Lung microvascular endothelial cell (primary cell): ENCODE measurements at places on chromosomes 1 and 21. TPM values are rescaled to one million over a fixed set of nuclear protein-coding genes. Genes with fewer than 3 reads are reported as not detected.

The FAAH gene
- total RNA-seq: 0.44 and 1.6 TPM in 2 replicates

The HES5 gene
- not detected in 2 replicates for total RNA-seq

The BATF3 gene
- total RNA-seq: 0.44 and 2.0 TPM in 2 replicates

The GJA5 gene
- under 0.01 and 0.87 TPM in 2 replicates for total RNA-seq

The LYST gene
- total RNA-seq: 11.8 and 12.7 TPM in 2 replicates

The CXADR gene
- total RNA-seq: 36.0 and 77.6 TPM in 2 replicates

The RAB42 gene
- total RNA-seq: 3.2 and 3.9 TPM in 2 replicates

The CA14 gene
- not detected in 2 replicates for total RNA-seq

The ACTL8 gene
- total RNA-seq: not detected in 2 replicates

The MNDA gene
- not detected in 2 replicates for total RNA-seq

DNA sequence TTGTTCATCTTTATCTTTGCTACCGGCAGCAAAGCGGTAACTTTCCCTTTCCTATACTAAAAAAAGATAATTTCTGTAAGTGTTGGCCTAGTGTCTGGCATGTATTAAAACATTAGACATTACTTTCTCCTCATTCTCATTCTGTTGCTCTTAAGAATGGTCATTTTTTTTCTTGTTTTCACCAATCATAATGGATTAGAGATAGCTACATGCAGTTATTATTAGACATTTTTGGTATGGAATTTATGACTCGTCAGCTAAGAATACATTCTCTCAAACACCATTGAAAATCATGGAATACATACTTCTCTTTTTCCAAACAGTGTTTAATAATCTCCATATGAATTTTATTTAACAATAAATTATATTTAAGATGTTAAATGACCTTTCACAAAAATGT lies 1154.6 kb downstream of the BRINP3 start:
- DNase-seq: no peak

DNA sequence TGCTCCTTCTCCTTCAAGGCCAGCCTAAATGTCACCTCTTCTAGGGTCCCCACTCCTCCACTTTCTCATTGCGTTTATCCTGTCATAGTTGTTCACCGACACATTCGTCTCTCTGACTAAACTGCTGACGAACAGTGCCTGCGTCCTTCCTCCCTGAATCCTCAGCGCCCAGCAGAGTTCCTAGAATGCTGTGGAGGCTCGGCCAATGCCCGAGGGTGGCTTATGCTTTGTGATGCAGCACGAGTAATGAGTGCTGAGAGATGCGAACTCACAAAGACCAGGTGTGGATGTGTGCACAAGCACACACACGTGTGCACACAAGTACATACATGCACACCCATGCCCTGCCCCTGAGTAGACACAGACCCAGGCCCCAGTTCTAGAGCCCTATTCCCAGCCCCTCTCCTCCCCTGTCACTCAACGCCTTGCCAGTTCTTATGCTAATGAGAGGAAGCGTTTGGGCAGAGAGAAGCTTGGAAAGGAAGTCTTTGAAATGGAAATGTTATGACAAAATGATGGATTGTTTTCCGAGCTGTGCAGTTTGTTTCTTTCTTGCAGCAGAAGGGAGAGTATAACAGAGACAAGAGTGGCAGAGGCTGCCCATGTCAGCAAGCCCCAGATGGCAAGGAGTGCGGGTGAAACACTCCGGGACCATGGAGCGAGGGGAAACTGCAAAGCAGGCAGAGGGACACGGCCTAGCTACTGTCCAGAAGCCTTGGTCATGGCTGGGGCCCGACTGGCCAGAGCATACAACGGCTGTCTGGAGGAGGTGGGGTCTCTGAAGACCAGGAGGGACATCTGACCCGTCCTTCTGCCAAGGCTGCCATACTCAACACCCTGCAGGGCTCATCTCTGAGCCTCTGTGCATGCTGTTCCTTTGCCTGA lies 24.2 kb downstream of the KCNA10 start:
- no peak for DNase-seq

DNA sequence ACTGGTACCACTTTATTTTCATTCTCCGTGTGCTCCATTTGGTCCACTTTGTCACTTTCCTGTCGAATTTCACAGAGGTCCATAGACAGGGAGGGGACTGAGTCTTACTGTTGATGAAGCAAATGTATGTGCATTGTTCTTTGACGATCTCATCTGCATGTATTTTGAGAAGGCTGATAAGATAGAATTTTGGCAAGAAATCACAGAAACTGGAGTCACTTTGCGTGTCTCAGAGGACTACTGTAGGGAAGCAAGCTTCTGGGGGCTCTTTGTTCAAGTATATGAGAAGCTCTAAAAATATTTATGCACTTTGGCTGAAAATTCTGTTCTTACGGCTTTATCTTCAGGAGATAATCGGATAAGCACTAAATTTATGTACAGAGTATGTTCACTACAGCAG lies 78.1 kb downstream of the PCBP3 start:
- no peak for DNase-seq

DNA sequence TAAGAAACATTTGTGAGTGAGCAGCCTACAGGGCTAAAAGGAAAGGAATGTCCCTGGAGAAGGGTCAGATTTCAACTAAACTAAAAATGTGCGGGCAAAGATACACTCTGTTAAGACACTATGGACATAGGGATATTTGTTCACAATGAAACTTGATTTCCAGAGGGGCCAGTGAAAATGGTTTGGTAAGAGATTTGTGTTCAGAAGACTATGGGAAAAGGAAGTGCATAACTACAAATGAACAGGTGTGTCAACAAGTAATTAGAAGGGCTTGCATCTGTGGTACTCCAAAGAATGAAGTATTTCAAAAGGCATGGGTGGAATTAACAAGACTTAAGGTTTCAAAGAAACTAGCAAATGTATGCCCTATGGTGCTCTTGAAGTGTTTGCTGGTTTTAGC lies 60.4 kb downstream of the NME7 start:
- DNase-seq: no peak

DNA sequence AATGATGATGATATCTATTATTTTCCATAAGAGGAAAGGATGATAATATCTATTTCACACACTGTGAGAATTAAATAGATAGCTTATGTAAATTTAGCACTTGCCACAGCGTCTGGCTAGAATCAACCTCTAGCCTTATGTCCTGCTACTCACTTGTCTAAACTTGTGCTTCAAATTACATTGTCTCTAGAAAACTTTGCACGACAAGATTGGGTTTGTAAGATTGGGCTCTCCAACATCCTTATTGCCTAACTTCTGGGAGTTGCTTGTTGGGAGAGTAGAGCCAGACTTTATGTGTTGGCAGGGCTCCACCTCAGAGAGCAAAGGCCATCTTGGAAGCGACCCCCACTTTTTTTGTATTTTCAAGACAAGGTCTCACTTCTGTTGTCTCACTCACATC lies 50.0 kb upstream of the POGK start:
- no peak for DNase-seq

DNA sequence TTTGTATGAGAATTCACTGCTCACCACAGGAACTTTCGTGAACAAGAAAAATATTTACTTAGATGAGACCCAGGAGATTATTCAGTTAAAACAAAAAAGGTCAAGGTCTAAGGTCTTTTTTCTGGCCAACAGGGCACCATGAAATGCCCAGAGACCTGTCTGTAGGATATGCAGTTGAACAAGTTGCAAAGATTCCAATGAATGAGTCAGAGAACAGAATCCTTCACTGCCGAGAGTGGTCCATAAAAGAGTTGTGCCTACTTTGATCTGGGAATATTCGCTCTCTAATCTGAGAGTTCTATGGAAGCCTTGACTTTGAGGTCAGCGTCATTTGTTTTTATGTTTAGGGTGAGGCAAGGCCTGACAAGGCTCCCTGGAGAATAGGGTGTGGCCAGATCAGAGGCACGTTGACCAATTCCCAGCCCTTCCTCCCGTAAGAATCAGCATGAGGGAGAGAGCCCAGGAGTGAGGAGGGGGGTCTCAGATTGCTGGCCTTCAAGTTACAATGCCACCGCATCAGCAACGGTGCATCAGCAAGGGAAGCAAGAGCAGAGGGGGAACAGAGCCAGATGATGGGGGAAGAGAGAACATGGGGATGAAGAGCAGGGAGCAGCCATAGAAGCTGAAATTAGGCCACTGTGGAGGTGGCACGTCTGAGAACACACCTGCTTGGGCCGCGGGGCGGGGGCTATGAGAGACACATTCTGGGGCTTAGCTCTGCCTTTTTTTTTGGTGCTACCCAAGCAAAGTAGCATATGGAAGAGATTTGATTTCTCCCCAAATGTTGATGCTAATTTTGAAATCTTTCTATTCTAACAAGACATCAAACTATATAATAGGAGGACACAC lies 206.4 kb upstream of the RAB4A start:
- DNase-seq: peak; percentile 49

DNA sequence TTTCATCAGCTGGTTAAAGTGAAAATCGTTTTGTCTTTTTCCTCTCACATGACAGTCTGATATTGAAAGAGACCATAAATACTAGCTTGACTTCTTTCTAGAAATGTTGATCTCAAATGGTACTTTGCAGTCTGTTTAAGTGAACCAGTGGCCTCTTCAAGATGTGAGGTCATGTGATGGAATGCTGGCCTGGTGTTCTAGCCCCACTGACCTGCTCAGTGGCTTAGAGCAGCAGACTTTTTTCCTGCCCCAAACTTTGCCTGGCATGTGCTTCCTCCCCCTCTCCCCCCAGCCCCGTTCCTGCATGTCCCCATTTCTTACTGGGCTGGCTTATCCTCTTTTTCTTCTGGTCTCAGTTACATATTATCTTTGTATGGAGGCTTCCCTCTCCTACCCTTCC lies 34.3 kb downstream of the ZYG11A start:
- no peak for DNase-seq

DNA sequence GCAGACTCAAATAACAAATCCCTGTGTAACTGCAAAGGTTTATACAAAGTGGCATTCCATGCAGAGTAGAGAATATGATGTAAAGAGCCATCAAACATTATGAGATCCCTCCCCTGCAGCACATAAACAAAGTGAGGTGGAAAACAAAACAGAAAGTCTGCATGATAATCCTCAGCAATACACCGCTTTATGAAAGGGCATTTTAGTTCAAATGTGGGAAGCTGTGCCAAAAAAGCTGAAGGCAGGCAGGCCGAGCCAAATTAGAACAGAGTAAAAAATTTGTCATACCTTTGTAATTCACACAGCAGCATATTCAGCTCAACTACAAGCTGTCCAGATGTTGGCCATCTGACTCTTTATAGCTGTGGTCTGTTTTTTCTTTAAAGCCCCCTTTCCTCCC lies 113.5 kb downstream of the LHX9 start:
- peak; percentile 32 for DNase-seq

- no peak for DNase-seq
These were observed 251.2 kb upstream of the USP24 start for GRCh38 chr1:55466373-55466772.

GRCh38 chr1:15735304-15736037 lies 587 bp upstream of the SLC25A34 start:
- no peak for DNase-seq

DNA sequence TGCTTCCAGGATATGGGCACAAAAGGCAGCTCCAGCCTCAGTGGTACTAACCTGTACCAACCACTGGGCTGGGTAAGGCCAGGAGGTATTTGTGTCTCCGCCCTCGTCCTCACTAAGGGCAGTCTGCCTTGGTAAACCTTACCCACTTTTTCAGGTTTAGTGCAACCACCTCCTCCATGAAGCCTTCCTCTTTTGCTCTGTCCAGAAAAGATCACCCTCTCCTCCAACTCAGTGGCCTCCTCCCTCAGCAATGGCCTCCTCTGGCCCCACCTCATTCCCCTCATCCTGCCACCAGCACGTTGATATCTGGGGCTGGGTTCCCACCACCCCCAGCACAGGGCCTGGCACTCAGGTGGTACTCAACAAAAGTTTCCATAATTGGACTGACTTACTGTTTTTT lies 161.5 kb downstream of the GRIK3 start:
- no peak for DNase-seq

GRCh38 chr1:10530756-10531495 lies 56.2 kb downstream of the PEX14 start:
- DNase-seq: no peak

- DNase-seq: no peak
These were observed 1021.5 kb upstream of the ADGRL2 start for GRCh38 chr1:80779275-80779674.

- DNase-seq: no peak
These were observed 418.8 kb downstream of the SIPA1L2 start for GRCh38 chr1:232211149-232211548.

GRCh38 chr1:78333502-78333901 lies 157.3 kb upstream of the PTGFR start:
- DNase-seq: peak; percentile 43

DNA sequence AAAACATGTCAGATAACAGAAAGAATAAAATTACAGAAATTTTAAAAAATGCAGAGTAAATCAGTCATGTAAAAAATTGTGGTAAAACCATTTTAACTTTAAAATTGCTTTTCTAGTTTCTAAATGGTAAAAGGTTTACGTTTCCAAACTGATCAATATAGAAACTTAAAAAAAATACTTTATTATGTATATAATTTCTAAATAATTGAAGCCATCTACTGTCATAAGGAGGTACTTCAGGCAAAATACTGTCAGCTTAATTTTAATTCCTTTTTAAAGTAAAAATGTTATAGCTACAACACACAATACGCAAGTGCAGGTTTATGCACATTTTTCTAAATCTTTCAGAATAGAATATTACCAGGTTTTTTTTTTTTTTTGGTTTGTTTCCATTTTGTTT lies 159.9 kb downstream of the HFM1 start:
- DNase-seq: no peak

DNA sequence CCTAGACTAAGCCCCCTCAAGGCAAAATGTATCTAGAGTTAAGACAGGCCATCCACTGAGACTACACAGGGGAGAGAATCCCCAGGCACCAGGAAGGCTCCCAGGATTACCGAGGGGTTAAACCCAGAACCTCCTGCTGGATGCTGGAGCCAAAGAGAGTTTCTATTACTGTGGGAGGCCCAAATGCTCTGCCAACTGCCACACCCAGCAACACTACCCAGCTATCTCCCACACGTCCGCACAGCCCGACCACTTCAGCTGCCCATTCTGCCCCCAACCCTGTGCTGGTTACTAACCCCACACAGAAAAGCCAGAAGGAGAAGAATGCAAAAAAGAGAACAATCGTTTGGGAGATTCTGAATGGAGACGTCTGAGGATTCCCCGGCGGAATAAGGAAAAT lies 63.6 kb downstream of the CD46 start:
- no peak for DNase-seq

DNA sequence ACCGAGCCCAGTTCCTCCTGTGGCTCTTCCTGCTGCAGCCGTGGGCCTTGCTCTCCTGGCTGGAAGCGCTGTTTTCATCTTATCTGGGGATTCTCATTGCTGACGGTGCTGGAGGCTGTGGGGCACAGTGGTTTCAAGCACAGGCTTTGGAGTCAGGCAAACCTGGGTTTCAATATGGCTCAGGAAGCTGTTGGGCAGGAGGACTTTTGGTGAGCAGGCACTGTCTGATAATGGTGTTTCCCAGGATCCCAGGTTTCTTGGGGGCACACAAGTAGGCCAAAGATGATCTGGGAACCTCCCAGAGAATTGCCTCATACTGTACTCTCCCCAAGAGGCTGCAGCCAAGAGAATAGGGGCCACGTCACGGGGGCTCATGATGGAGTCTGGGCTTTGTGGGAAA lies 105.6 kb upstream of the TRABD2B start:
- DNase-seq: no peak

- no peak for DNase-seq
These were observed 138.8 kb downstream of the HHAT start for GRCh38 chr1:210467440-210468043.

GRCh38 chr1:183435497-183435896 lies 17.3 kb upstream of the NMNAT2 start:
- DNase-seq: no peak
